ENCODE measurements at places on chromosomes 2 and 18.

GRCh38 chr2:136572335-136572734 lies 193.0 kb upstream of the THSD7B start:
- DNase-seq: no peak

DNA sequence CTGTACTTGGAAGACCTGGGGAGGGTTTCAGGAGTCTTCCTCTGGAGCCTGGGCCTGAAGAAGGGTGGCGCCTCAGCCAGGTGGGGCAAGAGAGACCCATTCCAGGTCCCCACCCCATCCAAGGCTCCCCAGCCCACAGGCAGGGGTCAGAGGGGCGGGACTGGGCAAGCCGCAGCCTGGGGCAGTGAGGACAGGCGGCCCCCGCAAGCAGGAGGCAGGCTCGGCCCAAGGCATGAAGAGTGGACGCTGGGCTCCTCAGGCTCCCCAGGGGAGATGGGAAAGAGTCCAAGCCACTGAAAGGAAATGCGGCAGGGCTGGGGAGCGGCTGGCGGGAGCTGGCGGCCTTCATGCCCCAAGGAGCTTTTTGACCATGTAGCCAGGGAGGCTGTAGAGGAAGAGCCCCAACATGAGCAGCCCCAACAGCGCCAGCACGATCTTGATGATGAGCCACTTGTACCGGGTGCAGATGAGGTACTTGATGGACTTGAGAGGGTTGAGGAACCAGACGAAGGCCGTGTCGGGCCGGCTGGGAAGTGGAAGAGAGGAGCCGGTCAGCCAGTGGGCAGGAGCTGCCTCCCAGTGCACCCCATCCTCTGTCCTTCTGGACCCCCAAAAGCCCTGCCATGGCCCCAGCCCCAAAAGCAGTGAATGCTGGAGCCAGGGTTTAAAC lies 20.1 kb downstream of the OTOF start:
- no peak for DNase-seq

GRCh38 chr2:184611361-184612085 lies 13.2 kb downstream of the ZNF804A start:
- DNase-seq: no peak

GRCh38 chr2:147181351-147182029 lies 663.3 kb upstream of the ACVR2A start:
- no peak for DNase-seq

GRCh38 chr18:58196164-58196563 lies 152.1 kb downstream of the NEDD4L start:
- no peak for DNase-seq

DNA sequence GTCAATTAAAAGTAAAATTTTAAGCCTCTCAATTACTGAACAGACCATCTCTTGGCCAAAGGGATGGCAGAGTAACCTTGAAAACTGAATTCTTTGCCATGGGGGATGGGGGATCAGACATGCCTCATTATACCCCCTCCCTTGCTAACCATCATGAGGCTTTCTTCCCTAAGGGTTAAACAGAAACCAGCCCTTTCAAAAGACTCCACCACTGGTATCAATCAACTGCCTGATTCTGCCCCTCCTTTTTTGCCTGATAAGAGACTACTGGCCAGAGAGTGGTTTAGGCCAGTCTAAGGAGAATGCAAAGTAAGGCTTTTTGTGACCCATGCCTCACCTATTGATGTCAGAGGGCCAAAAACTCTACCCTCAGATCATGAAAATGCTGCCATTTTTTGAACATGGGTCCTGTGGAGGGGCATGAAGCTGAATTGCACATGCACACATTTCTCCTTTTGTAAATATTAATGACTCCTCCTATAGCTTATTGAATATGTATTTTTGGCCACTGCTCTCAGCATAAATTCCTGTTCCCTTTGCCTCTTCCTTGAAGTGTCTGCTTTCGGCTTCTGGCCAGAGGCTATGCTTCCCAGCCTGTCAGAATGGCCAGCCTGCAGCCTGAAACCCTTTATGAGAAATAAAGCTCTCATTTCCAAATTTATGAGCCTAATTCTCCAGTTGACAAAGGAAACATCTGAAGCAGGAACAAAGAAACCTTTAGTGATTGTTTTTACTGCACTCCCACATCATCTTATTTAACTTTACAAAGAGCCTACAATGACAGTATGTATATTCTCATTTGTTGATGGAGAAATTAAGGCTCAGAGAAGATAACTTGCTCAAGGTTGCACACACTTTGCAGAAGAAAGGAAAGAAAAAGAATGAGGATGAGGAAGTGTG lies 270.7 kb upstream of the CELF4 start:
- DNase-seq: no peak
